ENCODE measurements at places on chromosomes 7 and 10.

GRCh38 chr10:78047314-78047891 is 13.7 kb downstream of the RPS24 start:
- DNase-seq = peak; percentile 54

DNA sequence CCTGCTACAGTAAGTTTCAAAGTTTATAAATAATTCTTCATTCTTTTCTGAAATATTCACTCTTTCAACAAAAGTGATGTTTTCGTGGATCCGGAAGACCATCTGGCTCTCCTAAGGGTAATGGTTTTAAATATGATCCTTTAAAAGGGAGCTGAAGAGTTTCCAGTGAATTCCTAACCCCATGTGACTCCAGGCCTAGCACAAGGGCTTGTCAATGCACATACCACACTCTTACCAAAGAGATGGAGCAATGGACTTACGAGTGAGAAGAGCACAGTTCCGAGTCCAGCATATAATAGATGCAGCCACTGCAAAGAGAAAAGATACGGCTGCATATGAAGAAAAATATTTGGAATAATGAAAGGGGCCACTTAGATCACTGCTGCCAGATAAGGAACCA is 32.1 kb upstream of the GATAD1 start:
- no peak for DNase-seq

DNA sequence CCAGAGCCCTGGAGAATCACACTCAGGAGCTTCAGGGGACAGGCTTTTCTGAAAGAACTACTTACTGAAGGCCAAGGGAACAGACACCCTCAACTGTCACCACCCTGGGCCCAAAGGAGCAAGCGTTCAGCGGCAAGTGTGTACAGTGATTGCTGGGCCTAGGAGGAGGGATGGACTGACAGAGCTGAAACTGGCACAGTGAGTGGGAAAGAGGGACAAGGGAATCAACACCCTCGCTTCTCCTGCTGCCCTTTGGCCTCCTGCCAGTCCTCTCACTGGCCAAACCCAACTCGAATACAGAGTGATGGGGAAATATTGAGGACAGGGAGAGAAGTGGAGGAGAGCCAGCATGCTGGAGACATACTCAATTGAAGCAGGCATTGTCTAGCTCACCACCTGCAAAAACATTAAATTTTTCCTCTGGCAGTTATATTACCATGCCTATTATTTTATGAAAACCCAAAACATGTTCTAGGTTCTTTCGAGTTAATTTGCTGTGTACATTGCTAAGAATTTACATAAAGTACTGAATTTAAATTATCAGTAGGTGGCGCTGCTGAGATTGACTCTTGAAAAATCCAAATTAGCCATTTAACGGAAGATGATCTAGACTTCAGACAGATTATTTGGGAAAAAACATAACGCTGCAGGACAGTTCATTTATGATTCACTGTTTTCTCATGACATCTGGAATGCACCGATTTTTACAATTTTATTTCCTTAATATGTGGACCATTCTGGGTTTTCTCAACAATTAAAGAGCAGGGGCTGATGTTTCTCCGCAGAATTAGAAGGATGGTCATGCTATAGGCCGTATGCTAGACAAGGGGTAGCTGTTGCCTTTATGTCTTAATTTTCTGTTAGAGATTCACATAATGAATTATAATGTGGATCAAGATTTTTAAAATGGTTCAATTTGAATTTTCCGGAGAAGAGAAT is 14.7 kb upstream of the TMEM236 start:
- DNase-seq = peak; percentile 55

GRCh38 chr10:132418527-132419416 is 21.8 kb downstream of the PWWP2B start:
- DNase-seq = no peak

GRCh38 chr7:29285444-29285793 is 90.8 kb downstream of the CHN2 start:
- DNase-seq = peak; percentile 56

- no peak for DNase-seq
Measured at GRCh38 chr10:50373821-50374501, 122.6 kb upstream of the ASAH2 start.
